ENCODE measurements at places on chromosomes 13 and 19.

- no peak for DNase-seq
Measured at GRCh38 chr19:30549151-30549550, 177.0 kb downstream of the ZNF536 start.

GRCh38 chr19:30884146-30884812, 465.0 kb downstream of the TSHZ3 start:
- DNase-seq, result peak; percentile 31

- DNase-seq, result no peak
Measured at GRCh38 chr19:4238831-4239230, 8.0 kb upstream of the YJU2 start.

DNA sequence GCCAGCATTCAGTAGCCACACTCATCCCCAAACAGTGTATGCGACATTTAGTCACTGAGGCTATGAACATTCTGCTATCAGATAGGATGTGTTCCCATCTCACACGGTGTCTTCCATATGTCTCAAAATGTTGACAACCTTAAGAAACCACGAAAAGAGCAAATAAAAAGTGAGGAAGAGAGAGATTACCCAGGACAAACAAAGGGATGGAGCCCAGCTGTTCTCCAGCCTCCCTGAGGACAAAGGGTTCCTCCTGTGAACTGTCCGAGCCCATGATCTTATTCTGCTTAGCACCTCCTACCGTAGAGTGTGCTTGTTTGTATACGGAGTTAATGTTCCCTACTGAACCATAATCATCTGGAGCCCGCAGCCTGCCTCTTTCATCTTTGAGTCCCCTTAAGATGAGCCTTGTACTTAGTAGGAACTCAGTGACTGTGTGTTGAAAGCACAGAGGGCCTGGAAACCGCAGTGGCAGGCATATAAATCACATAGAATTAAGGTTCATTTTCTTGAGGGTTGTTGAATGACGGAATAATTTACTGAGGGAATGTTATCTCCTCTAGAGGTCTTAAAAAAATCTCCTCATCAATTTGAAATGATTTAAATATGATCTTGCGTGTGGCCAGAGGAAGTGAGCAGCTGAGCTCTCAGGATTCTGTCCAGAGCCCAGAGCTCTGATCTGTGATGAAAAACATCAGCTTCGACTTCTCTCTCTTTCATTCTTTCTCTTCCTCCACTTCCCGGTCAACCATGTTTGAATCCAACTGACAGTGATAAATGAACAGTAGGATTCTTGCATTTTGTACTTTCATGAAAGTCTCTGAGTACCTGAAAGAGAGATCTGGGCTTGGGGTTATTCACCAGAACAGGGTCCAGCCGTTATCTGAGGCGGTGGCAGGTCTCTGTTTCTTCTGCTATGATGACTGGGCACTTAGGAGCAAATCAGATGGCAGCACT, 200.5 kb downstream of the KLF5 start:
- DNase-seq, result no peak

DNA sequence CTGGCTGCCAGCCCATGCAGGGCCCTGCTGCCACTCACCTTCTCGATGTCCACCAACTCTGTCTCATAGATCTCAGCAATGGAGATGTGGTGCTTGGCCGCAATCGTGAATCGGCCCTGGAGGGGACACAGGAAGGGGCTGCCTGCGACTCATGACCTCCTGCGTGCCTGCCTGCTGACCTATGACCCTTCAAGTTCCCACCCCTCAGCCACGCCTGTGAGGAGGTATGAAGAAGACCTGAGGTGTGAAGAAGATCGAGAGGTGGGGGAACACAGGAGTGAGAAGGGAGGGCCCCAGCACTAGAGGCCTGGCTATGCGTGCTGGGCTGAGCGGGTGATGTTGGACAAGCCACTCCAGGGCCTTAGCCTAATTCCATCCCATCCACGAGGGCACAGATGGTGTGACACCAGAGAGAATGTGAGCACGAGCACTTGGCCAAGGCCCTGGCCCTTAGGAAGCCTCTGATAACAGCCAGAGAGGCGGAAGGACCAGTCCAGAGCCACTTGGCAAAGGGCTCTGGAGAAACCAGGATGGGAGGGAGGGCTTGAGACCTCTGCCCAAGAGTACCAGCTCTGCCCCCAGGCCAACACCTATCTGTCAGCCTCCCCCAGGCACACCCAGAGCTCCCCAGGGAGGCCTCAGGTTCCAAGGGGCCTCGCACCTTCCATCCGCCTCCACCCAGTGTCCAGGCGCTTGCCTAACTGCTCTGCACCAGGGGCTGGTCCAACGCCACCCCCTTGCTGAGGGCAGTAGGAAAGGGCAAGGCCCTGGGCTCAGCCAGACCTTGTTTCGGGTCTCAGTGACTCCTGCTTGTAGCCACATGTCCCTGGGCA, 9.6 kb upstream of the KPTN start:
- no peak for DNase-seq

- peak; percentile 62 for DNase-seq
Measured at GRCh38 chr19:38033658-38034491, 126.9 kb downstream of the SIPA1L3 start.

DNA sequence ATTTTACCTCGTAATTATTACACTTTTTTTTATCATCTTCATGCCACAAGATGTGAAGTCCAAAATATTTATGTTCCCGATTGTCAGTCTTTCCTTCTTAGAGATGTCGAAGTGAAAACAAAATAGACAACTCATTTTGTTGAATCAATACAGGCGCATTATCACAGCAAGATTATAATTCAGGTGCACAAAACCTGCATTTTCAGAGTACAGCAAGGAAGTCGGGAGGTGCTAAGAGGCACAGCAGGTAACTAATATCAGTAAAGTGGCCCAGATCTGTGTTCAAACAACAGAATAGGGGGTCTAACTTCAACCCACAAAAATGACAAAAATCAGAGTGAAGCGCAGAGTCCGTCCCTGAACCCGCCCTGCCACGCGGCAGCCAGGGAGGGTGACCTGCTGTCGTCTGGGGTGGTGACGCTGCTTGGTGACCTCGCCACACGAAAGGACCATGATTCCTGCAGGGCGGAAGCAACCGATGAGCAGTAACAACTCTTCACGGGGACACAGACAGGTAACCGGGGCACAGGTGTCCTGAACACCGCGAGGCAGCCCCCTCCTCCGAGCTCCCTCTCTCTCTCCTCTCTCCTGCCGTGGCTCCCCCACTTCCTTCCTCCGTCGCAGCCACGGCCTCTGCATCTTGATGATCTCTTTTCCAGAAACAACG, 50.9 kb upstream of the SPACA7 start:
- DNase-seq, result no peak

- DNase-seq, result no peak
Measured at GRCh38 chr13:31160857-31161556, 697 bp downstream of the HSPH1 start.

DNA sequence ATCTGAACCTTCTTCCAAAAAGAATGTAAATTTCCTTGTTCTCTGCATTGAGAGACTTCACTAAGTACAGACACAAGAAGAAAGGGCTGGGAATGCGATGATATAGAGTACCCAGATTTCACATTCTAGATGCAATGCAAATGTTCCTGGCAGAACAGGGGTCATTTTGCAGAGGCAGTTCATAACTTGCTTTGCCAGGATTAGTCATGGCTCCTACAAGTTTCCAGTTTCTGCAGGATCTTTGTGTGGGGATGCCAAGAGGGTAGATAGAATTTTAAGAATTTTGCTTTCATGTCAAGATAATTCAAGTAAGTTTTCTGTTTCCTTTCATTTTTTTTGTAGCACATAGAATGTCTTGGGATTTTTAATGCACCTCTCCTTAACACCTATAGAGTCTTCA, 181.2 kb downstream of the FGF9 start:
- no peak for DNase-seq

GRCh38 chr19:275958-276646, 15.1 kb downstream of the PLPP2 start:
- DNase-seq, result no peak

DNA sequence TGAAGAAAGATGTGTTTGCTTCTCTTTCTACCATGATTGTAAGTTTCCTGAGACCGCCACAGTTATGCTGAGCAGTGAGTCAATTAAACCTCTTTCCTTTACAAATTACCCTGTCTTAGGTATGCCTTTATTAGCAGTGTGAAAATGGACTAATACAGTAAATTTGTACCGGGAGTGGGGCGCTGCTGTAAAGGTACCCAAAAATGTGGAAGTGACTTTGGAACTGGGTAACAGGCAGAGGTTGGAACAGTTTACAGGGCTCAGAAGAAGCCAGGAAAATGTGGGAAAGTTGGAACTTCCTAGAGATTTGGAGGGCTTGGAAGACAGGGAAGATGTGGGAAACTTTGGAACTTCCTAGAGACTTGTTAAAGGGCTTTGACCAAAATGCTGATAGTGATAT, 9.2 kb upstream of the PDS5B start:
- DNase-seq, result no peak

DNA sequence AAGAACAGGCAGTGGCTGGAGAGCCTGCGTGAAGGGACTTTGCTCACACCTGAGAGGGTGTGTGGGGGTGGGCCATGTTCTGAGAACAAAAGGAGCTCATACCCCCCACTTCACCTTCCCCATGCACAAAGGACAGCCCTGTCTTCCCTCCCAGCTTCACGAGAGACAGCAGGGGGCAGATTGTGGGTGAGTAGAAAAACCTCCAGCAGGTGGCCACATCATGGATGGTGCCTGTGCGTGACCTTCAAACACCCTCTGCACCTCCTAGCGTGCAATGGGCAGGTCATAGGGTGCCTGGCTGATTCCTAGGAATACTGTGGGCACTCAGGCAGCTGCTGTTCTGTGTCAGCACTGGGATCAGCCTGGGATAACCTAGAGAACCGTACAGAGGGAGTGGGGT, 36.3 kb upstream of the PSG9 start:
- DNase-seq, result no peak

DNA sequence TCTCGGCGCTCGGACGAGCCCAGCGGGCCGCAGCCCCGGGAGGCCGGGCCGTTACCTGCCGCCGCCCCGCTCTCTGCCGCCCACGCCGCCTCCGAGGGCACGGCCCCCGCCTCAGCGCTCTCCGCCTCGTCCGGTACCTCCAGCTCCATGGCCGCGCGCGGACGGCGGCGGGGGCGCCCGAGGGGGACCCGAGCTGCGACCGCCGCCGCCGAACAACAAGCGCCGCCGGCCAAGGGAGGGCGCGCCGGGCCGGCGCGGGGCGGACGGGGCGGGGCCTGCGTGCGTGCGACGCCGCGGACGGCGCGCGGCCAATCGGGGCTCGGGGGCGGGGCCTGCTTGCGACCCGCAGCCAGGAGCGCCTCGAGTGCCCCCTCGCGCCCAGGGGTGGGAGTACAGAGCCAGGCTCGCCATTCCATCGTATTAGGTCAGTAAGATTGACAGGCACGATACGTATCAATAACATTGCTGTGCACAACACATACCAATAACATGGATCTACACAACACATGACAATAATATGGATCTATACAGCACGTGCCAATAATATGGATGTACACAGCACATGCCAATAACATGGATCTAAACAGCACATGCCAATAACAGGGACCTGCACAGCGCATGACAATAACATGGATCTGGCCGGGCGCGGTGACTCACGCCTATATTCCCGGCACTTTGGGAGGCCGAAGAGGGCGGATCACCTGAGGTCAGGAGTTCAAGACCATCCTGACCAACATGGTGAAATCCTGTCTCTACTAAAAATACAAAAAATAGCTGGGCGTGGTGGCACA, at the start of gene PIP5K1C:
Gene PIP5K1C (minus strand): TSS at position 227 of the 791 bp plus-strand sequence. CDS start 78 bp downstream, at position 149.
- DNase-seq, result peak; percentile 89

GRCh38 chr19:1123885-1124677, 20.3 kb downstream of the GPX4 start:
- DNase-seq, result no peak

- DNase-seq, result no peak
Measured at GRCh38 chr13:68081061-68081460, 850.9 kb upstream of the PCDH9 start.

DNA sequence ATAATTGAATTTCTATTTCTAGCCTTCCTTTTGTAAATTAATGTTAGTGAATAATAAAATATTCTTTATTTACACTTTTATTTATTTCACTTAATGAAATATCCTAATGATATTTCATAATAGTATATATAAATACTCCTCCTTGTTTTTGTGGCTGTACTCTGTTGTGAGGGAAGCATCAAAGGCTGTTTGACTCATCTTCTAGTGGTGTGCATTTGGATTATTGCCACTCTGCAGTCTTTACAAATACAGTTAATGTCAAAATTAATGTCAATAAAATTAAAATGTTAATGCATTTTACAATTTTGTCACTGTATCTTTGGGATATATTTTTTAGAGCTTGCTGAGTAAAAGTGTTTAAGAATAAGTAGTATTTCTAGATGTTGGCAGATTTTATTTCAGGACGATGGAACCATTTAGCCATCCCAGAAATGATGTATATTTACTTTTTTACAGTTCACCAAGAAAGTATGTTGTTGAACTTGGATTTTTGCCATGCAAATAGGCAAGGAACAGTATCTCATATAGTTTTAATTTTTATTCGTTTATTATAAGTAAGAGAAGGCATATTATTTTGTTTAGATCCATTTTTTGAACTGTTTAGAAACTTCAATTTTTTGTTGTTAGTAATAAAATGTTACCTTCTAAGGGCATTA, 281.2 kb upstream of the SLITRK6 start:
- DNase-seq, result no peak

GRCh38 chr13:102128216-102128810, 273.5 kb downstream of the FGF14 start:
- DNase-seq, result no peak

GRCh38 chr13:111171629-111172028, 56.5 kb downstream of the ARHGEF7 start:
- no peak for DNase-seq

DNA sequence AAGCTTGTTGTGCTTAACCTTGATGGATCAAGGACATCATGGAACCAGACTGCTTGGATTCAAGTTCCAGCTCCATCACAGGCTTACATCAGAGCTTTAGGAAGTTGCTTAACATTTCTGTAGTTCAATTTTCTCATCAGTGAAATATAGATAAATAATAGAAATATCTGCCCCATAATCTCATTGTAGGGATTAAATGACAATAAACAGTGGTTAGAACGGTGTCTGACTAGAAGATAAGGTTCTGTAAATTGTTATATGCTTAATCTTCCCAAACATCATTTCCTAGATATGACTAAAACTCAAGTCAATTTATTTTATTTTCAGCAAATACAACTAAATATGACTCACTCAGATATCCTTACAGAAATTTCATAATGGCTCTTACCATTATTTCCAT, 83.5 kb downstream of the SLITRK1 start:
- DNase-seq, result no peak

DNA sequence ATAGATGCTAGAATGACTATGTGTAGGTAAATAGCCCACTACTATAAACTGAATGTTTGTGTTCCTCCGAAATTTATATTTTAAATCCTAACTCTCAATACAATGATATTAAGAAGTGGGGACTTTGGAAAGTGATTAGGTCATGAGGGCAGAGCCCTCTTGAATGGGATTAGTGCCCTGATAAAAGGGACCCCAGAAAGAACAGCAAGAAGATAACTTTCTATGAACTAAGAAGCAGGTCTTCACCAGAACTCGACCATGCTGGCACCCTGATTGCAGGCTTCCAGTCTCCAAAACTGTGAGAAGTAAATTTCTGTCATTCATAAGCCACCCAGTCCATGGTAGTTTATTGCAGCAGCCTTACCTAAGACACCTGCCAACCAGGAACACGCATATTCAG, 33.9 kb downstream of the OXGR1 start:
- no peak for DNase-seq

GRCh38 chr13:44323754-44324153, 49.9 kb upstream of the SERP2 start:
- no peak for DNase-seq

All from H9 (cell line).